ENCODE measurements at places on chromosomes 16 and 17.

DNA sequence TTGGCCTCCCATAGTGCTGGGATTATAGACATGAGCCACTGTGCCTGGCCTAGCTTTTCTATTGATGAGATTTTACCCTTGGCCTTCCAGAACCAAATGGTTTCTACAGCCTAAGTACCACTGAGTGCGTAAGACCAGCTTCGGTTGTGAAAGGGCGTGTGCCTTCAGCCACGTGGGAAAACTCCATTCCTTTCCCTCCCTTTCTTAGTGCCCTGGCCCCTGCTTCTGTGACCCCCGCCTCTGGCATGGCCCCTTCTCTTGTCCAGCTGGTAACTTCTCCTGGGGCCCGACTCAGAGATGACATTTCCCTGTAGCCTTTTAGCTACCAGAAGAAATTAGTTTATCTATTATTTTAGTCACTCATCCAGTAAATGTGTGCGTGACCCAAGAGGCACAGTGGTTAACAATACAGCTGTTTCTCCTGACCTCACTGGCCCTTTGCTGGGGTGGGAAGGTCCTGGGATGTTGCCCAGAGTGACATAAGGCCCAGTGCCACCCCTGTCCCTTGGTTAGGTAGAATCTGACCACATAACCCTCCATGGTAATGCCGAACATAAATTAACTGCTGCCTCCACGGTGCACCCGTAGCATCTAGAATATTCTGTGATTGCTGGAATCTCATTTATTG lies 97.3 kb downstream of the PLCG2 start:
- no peak for DNase-seq

- DNase-seq: no peak
Measured at GRCh38 chr17:8793649-8794048, 5.5 kb downstream of the MFSD6L start.

DNA sequence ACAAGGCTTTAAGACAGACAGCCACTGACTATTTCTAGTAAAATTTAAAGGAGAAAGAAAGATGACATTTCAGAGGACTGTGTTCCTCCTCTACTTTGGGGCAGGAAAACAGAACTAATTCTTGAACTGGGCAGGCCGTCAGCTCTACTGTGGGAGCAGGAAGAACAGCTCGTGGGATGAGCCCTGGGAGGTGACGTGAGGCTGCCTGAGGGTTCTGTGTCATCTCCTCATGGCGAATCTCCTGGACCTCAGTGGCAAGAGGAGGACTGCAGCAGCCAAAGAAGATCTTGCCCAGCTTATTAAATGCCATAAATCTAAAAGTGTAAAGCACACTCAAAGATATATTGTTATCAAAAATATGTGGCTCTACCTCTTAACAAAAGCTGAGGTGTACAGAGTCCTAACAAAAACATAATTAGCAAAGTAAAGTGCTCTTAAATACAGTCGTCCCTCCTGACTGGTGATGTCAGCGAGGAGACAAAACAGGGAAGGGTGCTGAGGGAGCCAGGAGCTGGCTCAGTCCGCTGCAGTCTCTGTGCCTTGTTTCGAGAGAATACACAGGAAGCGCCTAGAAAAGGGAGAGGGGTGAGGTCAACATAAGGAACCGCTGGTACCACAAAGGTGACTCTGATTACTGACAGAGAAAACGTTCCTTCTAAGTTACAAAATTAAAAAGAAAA lies 58.0 kb downstream of the CREBBP start:
- no peak for DNase-seq

DNA sequence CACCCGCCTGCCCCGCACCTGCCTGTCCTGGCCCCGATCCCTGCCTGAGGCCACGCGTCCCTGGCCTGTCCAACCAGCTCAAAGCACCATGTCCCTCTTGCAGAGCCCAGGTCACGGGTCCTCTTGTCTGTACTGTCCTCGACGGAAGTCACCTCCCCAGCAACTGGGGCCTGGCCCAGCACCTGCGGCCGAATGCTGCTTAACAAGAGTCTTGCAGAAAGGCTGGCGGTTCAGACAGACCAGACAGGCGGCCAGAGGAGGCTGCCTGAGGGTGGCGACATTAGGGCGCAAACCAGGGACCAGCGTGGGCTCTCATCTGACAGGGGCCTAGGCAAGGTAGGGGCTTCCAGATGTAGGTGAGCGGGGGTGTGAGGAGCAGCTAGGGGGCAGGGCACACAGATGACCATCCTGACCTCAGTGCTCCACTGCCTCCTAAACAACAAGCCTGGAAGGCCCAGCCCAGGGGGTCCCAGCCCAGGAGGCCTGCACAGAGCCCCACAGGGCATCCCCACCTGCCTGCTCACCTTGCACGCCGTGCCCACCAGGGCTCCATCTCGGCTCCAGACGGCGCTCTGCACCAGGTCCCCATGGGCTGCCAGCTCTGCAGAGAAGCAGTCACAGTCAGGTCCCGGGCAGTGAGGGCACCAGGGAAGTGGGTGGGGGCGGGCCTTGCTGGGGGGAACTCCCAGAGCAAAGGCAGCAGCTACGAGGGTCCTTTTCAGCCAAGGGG lies 11.3 kb downstream of the CORO7 start:
- DNase-seq: no peak

DNA sequence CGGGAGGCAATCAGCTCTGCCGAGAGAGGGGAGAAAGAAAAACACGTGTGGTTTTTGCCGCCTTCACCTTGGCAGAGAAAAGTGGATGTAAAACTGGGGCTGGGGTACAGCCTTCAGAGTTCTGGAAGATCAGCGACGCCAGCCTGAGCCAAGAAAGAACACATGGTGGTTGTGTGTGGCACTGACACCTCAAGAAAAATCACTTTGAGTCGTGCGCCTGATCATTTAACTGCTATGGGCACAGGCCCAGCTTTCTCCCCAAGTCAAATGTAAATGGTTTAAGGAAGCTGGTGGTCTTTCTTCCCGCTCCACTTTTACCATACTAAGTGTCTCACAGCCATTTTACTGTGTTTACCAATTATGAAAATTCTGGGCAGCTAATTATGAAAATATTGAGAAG lies 461.8 kb upstream of the SOX9 start:
- no peak for DNase-seq

DNA sequence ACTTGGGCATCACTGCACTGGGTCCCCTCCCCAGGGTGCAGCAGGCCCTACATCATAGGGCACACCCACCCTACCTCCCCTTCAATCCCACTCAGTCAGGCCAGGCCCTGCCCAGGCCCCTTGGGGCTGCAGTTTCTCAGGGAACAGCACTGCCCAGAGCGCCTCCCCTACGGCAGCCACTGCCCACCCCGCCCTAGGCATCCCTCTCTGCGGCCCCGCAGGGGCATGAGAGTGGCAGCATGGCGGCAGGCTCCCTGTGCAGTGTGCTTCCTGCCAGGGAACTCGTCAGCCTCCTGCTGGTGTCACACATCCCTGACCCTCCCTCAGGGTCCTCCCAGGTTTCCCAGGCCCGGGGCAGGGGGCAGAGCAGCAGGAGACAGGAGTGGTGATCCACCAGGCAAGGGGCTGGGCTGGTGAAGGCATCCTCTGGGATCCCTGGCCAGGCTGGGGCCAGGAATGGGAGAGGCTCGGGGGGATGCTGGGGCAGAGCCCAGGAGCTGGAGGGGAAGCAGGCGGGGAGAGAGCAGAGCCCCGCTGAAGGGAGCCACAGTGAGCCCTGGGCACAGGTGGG lies 16.2 kb upstream of the BAHCC1 start:
- no peak for DNase-seq

GRCh38 chr17:26818736-26819135 lies 475.2 kb upstream of the WSB1 start:
- no peak for DNase-seq

GRCh38 chr17:50517504-50518383 lies 9.5 kb downstream of the MYCBPAP start:
- no peak for DNase-seq

Data from kidney glomerular epithelial cell (primary cell).